Activated CD4-positive, alpha-beta T cell treated with anti-CD3 and anti-CD28 coated beads, Interleukin-2, Interleukin-4, amounts not matched to agents 100 ng/mL and 50 ng/mL, durations not matched to agents 16 hours and 8 hours (primary cell): ENCODE measurements at places on chromosomes 2 and 18.

GRCh38 chr2:26298638-26299393 is 47.1 kb upstream of the SELENOI start:
- peak; percentile 21 for DNase-seq

- DNase-seq: no peak
These were observed 1.5 kb downstream of the GRHL1 start for GRCh38 chr2:9952856-9953503.

GRCh38 chr18:48875942-48876511 is 74.7 kb downstream of the SMAD7 start:
- DNase-seq: no peak

DNA sequence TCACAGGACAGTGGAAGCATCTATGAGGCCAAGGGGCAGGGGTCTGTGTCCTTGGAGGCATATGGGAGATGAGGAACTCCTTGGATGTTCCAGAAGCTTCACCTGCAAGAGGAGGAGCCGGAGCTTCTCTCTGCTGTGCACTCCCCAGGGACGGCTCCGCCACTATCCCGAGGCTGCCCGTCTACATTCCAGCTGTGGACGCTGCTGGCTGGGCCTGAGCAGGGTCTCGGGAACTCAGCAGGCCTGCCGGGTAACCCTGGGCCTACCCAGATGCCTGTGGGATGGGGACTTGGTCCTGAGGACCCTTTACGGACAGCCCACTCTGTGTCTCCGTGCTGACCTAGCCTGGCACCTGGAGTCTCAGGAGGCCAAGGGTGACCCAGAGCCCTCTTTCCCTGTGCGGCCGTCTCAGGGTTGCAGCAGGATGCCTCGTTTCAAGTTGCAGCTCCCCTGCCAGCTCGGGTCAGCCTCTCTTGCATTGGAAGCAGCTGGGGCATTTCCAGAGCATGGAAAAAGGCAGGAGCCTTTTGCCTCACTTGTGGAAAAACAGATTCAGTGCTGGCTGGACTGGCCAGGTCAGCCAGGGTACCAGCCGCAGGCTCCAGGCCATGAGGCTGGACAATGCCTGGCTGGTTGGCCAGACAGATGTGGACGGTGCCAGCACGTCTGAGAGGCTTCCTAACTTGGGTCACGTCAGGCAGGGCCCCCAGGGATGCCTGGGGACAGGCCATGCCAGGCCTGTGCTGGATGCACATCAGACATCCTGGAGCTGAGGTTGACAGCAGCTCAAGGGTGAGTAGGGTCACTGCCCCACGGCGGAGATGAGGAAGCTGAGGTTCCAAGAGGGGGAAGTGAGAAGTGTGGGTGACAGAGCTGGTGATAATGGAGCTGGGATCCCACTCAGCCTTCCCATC is 41.5 kb downstream of the SCTR start:
- DNase-seq: no peak

GRCh38 chr2:105776560-105776928 is 31.8 kb downstream of the NCK2 start:
- DNase-seq: no peak

GRCh38 chr2:136189221-136189782 is 71.4 kb upstream of the CXCR4 start:
- no peak for DNase-seq

DNA sequence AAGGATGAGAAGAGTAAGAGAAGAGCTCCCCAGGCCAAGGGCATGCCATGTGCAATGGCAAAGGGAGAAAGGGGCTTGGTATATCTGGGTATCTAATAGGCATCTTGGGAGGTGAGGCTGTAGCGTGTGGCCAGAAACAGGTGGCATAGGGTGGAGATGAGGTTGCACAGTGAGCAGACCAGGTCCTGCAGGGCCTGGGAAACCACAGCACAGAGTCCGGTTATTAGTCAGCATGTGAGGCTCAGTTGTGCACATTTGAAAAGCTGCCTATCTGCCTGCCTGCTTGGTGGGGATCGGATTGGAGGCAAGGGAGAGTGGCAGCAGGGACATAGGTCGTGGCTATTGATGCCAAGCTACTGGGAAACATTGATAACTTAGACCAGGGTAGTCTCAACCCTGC is 190.6 kb downstream of the TPGS2 start:
- DNase-seq: peak; percentile 23

DNA sequence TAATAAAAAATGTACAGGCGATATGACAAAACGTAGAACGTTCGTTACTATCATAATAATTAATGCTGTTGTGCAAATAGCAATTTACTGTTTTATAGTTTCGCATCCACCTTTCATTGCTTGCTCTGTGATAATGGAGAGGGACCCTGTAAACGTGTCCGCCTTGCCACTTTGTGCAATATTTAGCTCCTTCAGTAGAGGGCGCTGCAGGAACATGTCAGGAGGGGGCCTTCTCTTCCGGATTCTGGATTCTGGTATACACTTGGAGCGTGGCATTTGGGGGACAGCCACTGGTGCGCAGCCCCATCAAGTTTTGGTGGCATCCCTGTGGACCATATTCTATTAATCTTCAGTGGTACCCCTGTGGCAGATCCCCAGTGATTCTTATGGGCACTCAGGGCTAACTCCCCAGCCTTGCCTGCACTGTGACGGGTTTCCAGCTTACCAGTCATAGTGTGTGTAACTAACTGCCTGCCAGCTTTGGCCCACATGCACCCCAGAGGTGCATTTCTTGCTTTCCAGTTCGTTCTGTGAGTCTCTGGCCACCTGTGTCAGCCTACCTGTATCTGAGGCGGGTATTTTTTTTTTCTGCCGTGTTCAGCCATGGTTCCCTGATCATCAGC is 140.3 kb downstream of the CYRIA start:
- DNase-seq: peak; percentile 32

- no peak for DNase-seq
These were observed 15.0 kb upstream of the MAT2A start for GRCh38 chr2:85523903-85524335.

DNA sequence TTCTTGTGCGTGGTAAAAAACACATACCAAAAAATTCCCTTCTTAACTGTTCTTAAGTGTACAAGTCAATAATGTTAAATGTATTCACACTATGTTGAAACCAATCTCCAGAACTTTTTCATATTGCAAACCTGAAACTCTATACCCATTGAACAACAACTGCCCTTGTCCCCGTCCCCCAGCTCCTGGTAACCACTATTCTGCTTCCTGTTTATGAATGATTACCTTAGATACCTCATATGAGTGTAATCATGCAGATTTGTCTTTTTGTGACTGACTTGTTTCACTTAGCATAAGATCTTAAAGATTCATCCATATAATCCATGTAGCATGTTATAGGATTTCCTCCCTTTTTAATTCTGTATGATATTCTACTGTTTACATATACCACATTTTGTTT is 59.9 kb downstream of the NAT8 start:
- no peak for DNase-seq

DNA sequence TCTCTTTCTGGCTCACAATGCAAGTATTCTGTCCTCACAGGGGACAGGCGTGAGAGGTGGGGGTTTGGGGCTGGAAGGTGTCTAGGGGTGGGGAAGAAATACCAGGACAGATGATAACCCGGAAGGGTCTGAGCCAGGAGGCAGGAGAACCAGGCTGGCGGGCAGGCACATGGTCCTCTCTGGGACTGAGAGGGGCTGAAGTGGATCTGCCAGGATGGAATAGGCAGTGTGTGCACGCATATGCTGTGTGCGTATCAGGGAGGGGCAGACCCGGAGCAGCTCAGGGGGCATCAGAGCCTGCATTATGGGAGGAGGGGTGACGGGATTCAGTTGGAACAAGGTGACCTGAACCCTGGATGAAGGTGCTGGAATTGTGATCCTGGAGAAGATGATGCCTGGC is 157.3 kb downstream of the DYSF start:
- DNase-seq: no peak

DNA sequence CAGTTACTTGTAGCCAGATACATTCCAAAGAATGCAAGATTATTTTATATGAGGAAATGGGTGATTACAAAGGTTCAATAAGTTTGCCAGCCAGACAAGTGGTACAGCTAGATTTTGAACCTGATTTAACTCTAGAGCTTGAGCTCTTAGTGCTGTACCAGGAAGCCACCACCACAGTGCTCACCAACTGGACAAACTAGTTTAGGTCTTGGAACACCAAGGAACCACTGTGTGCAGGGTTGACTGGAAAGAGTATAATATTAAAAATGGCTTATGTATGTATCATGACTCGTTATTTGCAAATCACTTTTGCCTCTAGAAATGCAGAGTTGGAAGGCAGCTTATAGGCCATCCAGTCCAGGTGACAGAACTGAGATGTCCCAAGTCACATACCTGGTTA is 177.2 kb downstream of the TXNL1 start:
- no peak for DNase-seq
